MCF 10A (cell line): ENCODE measurements at places on chromosomes 16 and 17.
A peak's percentile ranks its signal among the peaks of the same experiment; 100 is the strongest.

GRCh38 chr16:11229906-11230305 is 26.1 kb downstream of the SOCS1 start:
- DNase-seq = peak; percentile 88

GRCh38 chr16:85917012-85917411 is 18.1 kb downstream of the IRF8 start:
- no peak for DNase-seq

DNA sequence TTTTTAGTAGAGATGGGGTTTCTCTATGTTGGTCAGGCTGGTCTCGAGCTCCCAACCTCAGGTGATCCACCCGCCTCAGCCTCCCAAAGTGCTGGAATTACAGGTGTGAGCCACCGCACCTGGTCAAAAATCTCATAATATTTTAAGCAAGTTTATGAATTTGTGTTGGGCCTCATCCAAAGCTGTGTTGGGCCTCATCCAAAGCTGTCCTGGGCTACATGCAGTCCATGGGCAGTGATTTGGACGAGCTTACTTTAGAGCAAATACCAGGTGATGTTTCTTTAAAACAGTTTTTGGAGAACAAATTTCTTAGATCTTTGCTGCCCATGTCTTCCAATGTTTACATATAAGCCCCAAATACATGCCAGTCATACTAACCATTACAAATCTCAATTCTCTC is 84.4 kb upstream of the C17orf78 start:
- DNase-seq = no peak

DNA sequence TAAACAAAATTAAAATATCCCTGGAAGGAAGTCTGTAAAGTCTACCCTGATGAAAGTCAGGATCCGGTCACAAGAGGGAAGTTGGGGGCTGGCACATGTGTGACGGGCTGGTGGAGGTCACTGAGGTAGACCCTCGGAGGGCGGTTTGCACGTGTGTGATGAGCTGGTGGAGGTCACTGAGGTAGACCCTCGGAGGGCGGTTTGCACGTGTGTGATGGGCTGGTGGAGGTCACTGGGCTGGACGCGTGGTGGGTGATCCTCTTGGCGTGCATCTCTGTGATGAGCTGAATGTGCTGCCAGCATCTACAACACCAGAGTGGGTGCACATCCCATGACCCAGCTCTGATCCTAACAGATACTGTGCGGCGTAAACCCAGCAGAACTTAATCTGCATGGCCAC is 43.7 kb upstream of the METRNL start:
- no peak for DNase-seq

DNA sequence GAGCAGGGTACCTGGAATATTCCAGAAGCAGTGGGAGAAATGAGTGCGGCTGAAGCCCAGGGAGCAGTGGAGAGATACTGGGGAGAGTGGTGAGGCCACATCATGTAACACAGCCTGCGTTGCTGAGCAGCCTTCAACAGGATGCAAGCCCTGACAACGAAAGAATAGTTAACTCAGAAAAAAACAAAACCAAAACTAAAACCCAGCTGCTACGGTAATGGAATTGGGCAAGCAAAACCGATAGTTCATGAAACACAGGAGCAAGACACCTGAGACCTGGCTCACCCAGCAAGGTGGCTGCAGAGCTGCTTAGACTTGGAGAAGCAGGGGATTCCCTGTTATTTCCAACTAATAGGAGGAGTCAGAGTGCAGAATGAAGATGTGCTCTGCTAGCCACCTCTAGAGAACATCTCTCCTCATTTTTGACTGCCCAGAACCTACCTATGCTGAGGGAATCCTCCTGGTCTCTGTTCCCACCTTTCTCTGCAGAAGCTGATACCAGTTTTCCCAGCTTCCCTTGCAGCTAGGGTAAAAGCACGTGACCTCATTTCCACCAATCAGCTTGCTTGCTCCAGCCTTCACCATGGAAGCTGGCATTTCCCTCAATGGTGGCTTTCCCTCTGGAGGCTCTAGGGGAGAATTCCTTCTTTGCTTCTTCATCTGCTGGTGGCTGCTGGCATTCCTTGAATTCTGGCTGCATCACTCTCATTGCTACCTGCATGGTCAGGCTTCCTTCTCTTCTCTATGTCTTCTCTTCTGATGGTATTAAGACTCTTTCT is 59.4 kb upstream of the XYLT1 start:
- DNase-seq = no peak

- DNase-seq = no peak
Observed at GRCh38 chr17:78479369-78479768, 97.8 kb downstream of the DNAH17 start.

DNA sequence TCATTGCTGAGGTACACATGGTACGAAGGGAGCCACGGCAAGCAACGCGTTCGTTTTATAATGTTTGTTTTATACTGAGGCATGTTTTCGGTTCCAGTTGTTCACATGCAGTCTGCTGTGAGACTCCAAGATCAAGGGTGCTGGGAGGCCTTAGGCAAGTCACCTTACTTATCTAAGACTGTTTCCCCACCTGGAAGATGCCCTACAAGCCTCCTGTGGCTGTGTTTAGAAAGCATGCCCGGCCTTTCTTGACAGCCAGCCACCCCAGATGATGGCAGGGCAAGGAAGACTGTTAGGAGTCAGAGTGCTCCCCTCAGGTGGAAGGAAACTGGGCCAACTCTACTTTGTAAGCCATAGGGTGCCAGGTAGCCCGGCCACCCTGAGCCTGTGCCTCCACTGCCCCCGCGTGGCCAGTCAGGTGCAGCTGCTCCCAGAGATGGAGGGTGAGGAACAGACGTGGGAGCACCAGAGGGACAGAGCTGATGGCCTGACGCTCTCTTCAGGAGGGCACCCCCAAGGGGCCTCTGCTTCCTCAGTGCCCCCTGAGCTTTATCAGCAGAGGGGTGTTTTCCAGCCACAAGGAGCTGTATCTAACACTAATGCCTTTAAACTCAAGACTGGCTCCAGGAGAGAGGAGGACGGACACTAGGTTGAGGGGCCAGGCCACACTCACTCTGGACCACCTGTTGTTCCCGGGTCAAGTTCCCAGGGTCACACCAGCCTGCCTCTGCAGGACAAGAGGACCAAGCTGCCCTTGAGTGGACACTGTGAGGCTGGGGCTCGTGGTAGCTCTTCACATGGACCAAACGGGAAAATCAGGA is 5.4 kb downstream of the NAT9 start:
- peak; percentile 80 for DNase-seq

- no peak for DNase-seq
Observed at GRCh38 chr17:69084911-69085310, 24.2 kb upstream of the ABCA9 start.

DNA sequence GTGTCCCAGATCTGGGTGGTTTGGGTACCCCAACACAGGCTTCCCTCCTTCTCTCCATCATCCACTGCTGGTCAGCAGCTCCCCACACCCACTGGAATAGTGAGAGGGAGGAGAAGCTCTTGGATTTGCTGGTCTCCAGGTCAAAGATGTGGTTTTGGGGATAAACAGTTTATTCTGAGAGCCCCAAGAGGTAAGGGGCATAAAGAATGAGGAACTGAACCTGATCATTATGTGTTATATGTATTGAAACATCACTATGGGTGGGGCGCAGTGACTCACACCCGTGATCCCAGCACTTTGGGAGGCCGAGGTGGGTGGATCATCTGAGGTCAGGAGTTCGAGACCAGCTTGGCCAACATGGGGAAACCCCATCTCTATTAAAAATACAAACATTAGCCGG is 3.9 kb downstream of the DPEP2 start:
- no peak for DNase-seq

DNA sequence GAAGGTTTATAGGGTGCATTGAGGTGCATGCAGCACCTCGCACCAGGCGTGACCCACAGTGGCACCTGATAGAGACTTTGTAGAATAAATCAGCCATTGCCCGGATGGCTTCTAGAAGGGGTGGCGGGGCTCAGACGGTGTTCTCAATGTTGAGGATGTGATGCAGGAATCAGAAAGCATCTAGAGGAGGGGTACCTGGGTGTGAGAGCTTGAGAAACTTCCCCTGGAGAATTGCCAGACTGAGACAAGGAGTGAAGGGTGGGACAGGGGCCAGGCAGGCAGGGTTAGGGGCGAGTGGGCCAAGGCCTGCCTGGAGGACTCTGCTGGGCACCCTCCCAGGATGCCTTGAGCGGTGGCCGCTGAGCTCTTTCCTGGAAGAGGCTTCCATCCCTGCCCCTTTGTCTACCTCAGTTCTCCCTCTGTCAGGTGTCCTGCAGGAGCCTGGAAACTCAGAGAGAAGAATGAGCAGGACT is 9.3 kb upstream of the ADGRG1 start:
- no peak for DNase-seq
